NCI-H1092 (cell line): ENCODE measurements at places on chromosomes 1 and 21.

- DNase-seq = no peak
These were observed 11.5 kb downstream of the SLX9 start for GRCh38 chr21:44951186-44951915.

DNA sequence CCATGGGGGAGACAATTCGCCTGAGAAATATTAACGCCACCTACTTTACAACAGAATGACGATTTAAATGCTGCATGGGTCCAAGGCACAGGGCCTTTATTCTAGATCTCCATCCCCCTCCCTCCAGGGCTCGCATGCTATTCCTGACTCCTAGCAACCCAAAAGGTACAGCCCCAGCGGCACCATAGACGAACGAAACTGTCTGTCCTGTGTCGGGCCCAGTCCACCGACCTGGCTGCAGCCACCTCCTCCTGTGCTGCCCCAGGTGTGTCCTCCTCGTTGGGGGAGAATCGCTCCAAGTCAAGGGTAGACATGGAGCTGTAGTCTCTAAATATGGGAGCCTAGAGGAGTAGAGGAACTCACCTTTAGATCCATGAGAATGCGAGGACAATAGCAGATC, 196.5 kb downstream of the TOMM20 start:
- DNase-seq = no peak

DNA sequence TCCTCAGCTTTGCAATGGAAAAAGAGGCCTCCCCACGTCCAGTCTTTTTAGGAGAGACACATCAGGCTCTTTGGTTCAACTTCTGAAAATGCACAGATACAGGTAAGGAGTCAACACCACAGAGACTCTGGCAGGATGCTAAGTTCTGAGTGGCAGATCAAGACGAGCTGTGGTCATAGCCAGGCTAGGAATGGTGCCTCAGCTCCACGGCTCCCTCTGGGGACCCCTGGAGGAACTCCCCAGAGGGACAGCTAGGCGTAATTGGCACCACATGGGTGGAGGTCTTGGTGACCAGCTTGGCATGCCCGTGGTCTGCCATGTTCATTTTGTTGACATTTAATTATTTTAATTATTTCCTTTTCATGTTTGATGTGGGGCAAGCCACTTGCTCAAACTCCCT, 206.1 kb downstream of the KAZN start:
- no peak for DNase-seq

GRCh38 chr1:17218939-17219338, 14.0 kb downstream of the PADI1 start:
- DNase-seq = no peak

DNA sequence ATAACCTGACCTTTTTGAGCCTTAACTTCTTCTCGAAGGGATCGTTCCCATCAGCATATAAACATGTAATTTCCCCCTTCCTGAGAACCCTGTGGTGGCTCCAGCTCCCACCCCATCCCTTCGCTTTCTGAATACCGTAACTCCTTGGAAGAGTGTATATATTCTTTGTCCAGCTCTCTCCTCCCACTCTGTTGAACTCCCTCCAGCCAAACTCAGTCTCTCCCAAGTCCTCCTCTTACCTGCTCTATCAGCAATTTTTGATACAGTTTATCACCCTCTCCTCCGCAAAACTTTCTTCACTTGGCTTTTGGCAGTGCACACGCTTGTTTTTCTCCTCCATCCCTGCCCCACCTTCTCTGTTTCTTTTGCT, 109.9 kb upstream of the SLC25A33 start:
- no peak for DNase-seq

DNA sequence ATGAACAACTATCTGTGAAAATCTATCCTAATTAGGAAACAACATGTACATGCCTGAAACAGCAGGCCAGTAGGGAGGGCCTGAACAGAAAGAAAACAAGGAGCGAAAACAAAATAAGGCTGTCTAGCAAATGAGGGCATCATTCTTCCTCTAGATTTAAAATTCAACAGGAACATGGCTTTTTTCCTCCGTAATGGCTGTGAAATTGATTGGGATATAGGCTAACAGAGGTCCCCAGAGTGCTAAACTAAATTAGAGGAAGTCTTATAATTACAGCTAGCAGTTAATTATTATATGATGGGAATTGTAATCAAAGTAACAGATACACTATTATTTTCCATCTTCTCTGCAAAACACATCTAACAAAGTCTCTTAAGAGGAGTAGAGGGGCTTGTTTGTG, 51.7 kb upstream of the TIAM1 start:
- no peak for DNase-seq

GRCh38 chr1:228207851-228208821, at the start of gene OBSCN:
Gene OBSCN, plus strand, starts transcription at chr1:228208044. Its CDS starts 3,740 bp downstream, at chr1:228211784.
- no peak for DNase-seq

DNA sequence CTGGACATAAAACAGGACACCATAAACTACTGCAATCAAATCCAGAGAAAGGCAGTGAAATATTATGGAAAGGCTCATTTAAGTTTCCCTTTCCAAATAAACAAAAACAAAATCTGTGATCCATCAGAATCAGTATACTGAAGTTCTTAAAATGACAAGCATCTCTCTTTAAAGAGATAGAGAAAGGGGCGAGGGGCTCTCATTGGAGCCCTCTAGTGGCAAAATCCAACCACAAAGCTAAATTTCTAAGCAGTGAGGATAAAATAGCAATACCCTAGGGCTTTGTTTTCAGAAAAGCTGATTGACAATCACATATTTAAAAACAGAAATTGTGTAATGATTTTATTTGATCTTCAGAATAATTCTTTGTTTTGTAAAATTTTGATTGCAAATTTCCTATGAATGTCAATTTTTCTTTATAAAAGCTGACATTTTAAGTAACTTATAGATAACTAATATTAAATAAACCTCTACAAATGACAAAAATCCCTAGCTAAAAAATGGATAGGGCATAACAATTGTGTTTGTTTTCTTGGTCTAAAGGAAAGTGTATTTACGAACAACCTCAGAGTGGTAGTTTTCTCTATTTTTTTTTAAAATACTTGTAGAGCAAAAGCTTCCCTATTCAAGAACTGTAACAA, 138.2 kb downstream of the COL24A1 start:
- DNase-seq = peak; percentile 5

GRCh38 chr1:111582016-111582415, 37.6 kb upstream of the RAP1A start:
- DNase-seq = no peak

GRCh38 chr1:188689542-188689941, 1788.1 kb downstream of the BRINP3 start:
- no peak for DNase-seq

DNA sequence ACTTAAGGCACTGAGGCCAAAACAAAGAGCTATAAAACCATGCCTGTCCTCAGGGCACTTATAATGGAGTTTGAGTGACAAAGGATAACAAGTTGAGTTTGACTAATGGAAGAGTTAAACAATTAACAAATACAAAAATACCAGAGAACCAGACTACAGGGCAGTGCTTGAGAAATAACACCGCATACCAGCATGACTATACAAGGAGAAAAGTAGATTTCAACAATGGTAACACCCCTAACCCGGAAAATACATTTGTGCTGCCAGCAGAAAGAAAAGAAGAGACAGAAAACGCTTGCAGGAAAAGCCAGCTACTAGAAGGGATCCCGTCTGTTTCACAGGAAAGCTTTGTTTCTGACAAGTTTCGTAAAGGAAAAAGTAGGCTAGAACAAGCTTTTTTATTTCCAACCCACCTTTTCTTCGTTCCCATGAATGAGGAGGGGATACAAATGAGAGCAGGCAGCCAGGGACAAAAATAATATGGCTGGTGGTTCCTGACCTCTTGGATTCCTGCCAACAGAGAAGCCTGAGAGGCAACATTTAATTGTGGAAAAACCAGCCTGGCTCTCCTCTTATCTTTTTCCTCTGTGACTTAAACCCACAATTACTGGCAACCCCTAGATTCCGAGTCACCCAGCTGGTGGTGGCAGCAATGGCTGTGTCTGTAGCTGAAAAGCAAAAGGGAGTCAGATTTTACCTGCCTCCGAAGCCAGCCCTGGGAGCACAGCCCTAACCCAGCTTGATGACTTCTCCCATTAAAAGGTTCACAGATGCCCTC, 56.5 kb downstream of the WLS start:
- peak; percentile 45 for DNase-seq

GRCh38 chr1:182229921-182230491, 161.6 kb downstream of the GLUL start:
- peak; percentile 63 for DNase-seq

DNA sequence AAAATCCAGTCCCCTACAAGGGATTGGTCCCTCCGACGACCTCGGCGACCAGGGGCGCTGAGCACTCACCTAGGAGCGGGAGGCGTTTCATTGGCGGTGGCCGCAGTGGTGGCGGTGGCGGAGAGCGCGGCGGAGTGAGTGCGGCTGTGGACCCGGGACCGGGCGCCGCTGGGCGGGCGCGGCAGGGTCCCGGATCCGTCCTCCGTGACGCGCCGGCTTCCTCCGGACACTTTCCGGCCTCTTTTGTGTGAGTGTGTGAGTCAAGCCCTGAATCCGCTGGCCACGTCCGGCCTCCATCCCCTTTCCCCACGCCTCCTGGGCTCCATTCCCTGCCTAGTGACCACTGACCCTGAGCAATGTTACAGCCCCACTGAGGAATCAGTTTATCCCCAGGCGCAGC, at the start of gene ADGRL4:
ADGRL4 (minus strand) TSS at position 167 of the 400 bp plus-strand sequence; CDS start at position 91, 76 bp downstream.
- DNase-seq = no peak

GRCh38 chr1:95252422-95252821, 18.4 kb downstream of the RWDD3 start:
- DNase-seq = no peak

DNA sequence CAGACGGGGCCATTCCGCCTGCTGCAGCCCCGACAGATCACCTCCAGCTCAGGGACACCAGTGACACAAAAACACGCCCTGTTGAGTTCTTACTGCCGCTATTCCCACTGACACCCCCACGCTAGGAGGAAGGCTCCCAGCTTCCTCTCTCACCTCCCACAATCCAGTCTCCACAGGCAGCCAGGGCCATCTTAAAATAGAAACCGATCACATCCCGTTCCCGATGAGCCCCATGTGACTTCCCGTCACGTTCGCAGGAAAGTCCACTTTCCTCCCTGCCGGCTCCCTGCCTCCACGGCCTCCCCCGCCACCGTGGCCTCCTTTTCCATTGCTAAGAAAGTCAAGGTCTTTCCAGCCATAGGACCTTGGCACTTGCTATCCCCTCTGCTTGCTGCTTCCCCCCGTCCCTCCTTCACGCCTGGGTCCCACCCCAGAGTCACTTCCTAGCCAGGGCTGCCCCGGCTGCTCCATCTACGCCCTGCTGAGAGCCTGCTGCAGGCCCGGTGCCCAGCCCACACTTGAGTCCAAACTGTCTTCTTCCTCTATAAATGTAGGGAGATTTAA, 24.0 kb upstream of the DDOST start:
- no peak for DNase-seq

- DNase-seq = no peak
These were observed 249.2 kb upstream of the TPTE start for GRCh38 chr21:10272216-10272615.

- DNase-seq = no peak
These were observed 207.4 kb upstream of the NRIP1 start for GRCh38 chr21:15272171-15272570.

GRCh38 chr1:100382657-100383056, 30.4 kb downstream of the CDC14A start:
- no peak for DNase-seq

GRCh38 chr1:232283864-232284263, 346.1 kb downstream of the SIPA1L2 start:
- DNase-seq = peak; percentile 25

- DNase-seq = no peak
These were observed 592 bp downstream of the AGRN start for GRCh38 chr1:1020415-1021009.

DNA sequence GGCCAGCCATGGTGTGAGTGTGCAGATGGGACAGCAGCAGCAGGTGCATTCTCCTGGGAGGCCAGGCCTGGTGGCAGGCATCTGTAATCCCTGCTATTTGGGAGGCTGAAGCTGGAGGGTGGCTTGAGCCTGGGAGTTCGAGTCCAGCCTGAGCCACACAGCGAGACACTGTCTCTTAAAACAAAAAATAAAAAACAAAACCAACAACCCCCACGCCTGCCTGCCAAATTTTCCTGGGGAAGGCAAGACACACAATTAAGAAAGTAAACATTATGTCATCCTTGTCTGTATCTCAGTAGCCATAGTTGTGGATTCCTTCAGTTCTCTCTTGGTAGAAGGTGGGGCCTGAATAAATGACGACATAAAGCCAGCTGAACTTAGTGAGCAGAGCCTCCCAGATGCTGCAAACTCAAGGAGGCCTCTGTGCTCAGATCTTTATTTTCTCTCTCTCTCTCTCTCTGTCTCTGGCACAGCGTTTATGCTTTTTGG, 57.6 kb upstream of the CD34 start:
- DNase-seq = no peak

- peak; percentile 100 for DNase-seq
These were observed at the start of gene NDUFS2 for GRCh38 chr1:161201836-161202712. Gene NDUFS2, plus strand, starts transcription at chr1:161202367. Its CDS starts 19 bp downstream, at chr1:161202386.

DNA sequence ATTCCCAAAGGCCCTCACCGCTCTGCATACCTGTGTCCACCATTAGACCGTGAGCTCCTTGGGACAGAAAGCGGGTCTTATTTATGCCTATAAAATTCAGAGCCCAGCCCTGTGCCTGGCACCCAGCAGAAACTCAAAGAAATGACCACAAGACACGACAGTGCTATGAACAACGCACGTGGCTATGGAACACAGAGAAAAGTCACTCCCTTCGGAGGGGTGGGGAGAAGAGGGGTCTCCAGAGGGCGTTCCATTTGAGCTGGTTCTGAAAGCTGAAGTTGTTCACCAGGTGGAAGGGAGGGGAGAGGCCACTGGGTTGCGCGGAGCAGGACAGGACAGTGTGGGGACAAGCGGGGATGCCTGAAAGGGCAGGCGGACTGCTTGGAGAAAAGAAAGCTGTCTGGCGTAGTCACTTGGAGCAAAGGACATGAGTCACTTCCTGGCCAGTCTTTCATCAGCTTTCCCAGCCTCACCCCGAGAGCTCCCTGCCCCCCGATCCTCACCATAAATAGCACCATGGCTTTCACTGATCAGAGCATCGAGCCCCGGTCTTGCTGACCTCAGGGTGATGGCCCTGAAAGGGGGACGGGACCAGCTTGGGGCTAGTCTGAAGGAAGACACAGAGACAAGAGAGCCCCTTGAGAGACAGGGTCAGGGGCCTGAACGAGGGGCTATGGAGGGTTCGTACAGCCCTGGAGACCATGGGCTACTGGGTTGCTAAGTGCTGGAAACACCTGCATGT, 28.5 kb downstream of the ECE1 start:
- DNase-seq = no peak
